Lung microvascular endothelial cell (primary cell): ENCODE measurements at places on chromosomes 1 and 21. TPM values are rescaled to one million over a fixed set of nuclear protein-coding genes. Genes with fewer than 3 reads are reported as not detected.

Gene IBA57
- total RNA-seq, result 4.6 and 8.9 TPM in 2 replicates

Gene SLAMF6
- total RNA-seq, result not detected in 2 replicates

Gene DVL1
- 19.4 and 39.7 TPM in 2 replicates for total RNA-seq

Gene SPRR4
- not detected in 2 replicates for total RNA-seq

Gene FCRL4
- total RNA-seq, result not detected in 2 replicates

Gene ZBTB17
- total RNA-seq, result 28.8 and 49.2 TPM in 2 replicates

Gene F3
- 1.1 and 1.4 TPM in 2 replicates for total RNA-seq

Gene PDE4DIP
- total RNA-seq, result 3.4 and 5.9 TPM in 2 replicates

Gene FMO1
- total RNA-seq, result not detected in 2 replicates

Gene PLPPR5
- not detected in 2 replicates for total RNA-seq

Gene AMY1B
- total RNA-seq, result not detected in 2 replicates

Gene VHLL
- total RNA-seq, result 0.20 TPM in 1 of 2 replicates, not detected in the other

Gene CCDC181
- not detected in 2 replicates for total RNA-seq

Gene IFNGR2
- total RNA-seq, result 36.2 and 48.8 TPM in 2 replicates

Gene CLEC20A
- not detected in 2 replicates for total RNA-seq

Gene FCRL2
- total RNA-seq, result not detected in 2 replicates

Gene TAS1R1
- not detected in 2 replicates for total RNA-seq

Gene LMX1A
- total RNA-seq, result not detected in 2 replicates

Gene UAP1
- total RNA-seq, result 37.9 and 41.2 TPM in 2 replicates

Gene HTR6
- total RNA-seq, result not detected in 2 replicates

Gene APOBEC4
- not detected in 2 replicates for total RNA-seq

Gene WNT2B
- 0.44 and 0.79 TPM in 2 replicates for total RNA-seq

Gene CD244
- total RNA-seq, result not detected in 2 replicates

Gene CFAP74
- not detected in 2 replicates for total RNA-seq

Gene FRRS1
- 0.20 and 1.7 TPM in 2 replicates for total RNA-seq

Gene TMEM52
- total RNA-seq, result under 0.01 and 0.20 TPM in 2 replicates

Gene TMEM82
- total RNA-seq, result not detected in 2 replicates

Gene MXRA8
- 0.20 and 0.44 TPM in 2 replicates for total RNA-seq

Gene VCAM1
- total RNA-seq, result 1.8 and 4.1 TPM in 2 replicates

Gene CHI3L2
- total RNA-seq, result not detected in 2 replicates

Gene TAS1R3
- under 0.01 and 0.20 TPM in 2 replicates for total RNA-seq

Gene NUF2
- total RNA-seq, result 1.6 and 6.5 TPM in 2 replicates

Gene FCGR3A
- not detected in 2 replicates for total RNA-seq

Gene UBQLN4
- 9.8 and 12.1 TPM in 2 replicates for total RNA-seq

Gene WDR26
- total RNA-seq, result 51.4 and 61.7 TPM in 2 replicates

Gene LCE6A
- total RNA-seq, result not detected in 2 replicates

Gene CRP
- not detected in 2 replicates for total RNA-seq

Gene ZBED6
- 10.0 and 10.9 TPM in 2 replicates for total RNA-seq

Gene LCE2D
- not detected in 2 replicates for total RNA-seq

Gene RPS6KA1
- total RNA-seq, result 10.9 and 12.0 TPM in 2 replicates

Gene PRKAA2
- total RNA-seq, result 1.7 and 4.0 TPM in 2 replicates

Gene CHIA
- not detected in 2 replicates for total RNA-seq

Gene SLAMF8
- total RNA-seq, result not detected in 2 replicates

Gene AHCTF1
- total RNA-seq, result 18.3 and 19.8 TPM in 2 replicates

Gene GPR25
- total RNA-seq, result not detected in 2 replicates

Gene RGS7
- under 0.01 and 0.22 TPM in 2 replicates for total RNA-seq

Gene OR6N1
- not detected in 2 replicates for total RNA-seq

Gene DNASE2B
- total RNA-seq, result not detected in 2 replicates
